ENCODE measurements at places on chromosomes 2 and 18.
A peak's percentile ranks its signal among the peaks of the same experiment; 100 is the strongest.

- peak; percentile 49 for DNase-seq
These were observed 29.0 kb downstream of the SERPINB5 start for GRCh38 chr18:63505566-63506335.

- no peak for DNase-seq
These were observed 19.8 kb upstream of the PLEK start for GRCh38 chr2:68345129-68345875.

GRCh38 chr2:14492920-14493503, 139.5 kb upstream of the LRATD1 start:
- DNase-seq: no peak

DNA sequence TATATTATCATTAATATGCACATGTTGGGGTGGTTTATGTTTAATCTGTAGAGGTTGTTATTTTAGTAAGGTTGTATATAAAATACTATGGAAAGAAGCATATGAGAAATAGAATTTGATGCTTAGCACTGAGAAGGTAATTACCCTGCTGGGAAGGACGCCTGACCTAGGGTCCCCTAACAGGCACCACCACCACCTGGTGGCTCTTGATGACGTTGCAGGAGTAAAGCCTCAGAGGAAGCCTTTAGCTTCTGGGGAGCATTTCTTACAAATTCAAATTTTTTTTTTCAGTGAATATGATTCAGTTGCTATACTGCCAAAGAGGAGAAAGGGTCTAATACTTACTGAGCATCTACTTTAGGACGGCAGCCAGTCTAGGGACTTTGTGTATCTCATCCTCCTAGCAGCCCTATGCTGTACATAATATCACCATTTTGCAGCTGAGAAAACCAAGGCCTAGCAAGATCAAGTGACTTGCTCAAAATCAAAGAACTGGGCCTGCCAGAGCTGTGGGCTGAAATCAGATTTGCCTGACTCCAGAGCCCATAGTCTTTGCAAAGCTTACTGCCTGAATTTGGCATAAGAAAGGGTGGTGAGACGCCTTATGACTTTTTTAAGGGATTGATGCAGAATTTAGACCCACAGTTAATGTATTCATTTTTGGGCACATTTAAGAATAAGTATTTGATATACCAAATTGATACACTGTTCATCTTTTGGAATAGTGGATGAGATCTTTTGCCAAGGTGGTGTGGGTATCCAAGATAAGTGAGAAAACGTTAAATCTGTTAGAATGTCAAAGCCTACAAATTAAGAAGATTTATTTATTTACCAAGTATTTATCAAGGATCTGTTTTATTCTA, 78.8 kb upstream of the GAREM1 start:
- peak; percentile 34 for DNase-seq

- peak; percentile 36 for DNase-seq
These were observed 405 bp downstream of the PPP3R1 start for GRCh38 chr2:68251855-68252399.

Measured in stimulated activated CD4-positive, alpha-beta T cell treated with anti-CD3 and anti-CD28 coated beads, Interleukin-2, amount 100 ng/mL, for 48 hours (primary cell).